Activated CD4-positive, alpha-beta T cell treated with anti-CD3 and anti-CD28 coated beads, Interleukin-2, amount 50 U/mL, for 16 hours (primary cell): ENCODE measurements at places on chromosomes 5 and 9.
A peak's percentile ranks its signal among the peaks of the same experiment; 100 is the strongest.

GRCh38 chr9:96241391-96241809 is 60.6 kb downstream of the HSD17B3 start:
- DNase-seq, result peak; percentile 85

GRCh38 chr5:123244458-123244857 is 155.4 kb downstream of the PRDM6 start:
- DNase-seq, result no peak

DNA sequence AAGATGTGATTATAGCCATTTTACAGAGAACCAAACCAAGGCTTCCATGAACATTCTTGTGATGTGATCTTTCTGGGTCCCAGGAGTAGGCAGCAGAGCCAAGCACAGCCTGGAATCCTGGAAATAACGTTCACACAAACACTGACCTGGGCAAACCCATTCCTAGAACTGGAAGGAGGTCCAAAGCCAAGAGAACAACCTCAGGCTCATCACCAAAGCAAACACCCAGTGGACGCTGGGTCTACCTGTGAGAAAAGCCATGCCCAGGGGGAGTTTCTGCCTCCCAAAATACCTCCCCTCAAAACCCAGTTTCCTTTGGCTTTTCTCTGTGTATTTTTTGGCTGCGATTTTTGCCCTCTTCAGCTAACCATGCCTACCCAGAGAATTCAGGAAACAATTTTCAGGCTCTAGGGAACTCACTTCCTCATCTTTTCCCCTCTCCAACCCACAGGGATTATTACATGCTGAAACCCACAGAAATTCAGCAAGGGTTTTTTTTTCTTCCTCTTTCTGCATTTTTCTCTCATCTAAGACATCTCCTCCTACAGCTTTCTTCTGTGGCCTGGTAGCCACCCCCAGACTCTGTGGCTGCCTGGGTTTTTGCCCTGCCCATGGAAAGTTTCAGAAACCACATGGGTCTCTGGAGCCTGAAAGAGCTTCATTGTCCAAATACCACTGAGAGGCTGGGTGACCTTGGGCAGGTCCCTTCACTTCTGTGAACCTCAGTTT is 75.0 kb downstream of the TNC start:
- peak; percentile 5 for DNase-seq

DNA sequence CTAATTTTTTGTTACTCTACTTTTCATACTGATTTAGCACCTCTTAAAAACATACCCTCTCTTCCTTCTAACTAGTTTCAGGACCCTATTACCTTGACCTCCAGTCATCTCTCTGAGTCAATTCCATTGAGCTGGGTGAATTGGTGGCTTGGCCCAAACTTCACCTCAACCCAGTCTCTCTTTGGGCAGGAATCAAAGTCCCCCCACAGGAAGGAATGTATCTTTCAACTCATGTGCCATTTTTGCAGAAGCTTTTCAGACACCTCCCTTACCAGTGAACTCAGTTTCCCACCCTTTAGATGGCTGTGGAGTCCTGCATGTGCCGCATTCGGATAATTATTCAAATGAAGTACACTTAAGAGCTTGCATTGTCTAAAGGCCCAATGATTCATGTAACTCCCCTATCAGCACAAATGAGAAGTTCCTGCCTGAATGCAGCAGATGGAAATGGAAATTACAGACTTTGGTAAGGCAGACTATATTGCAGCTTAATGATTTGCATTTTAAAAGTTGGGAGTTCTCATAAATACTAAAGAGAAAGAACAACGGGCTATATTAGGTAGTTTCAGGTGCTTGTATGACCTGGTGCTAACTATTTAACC is 693.5 kb downstream of the PTPRD start:
- DNase-seq, result no peak

DNA sequence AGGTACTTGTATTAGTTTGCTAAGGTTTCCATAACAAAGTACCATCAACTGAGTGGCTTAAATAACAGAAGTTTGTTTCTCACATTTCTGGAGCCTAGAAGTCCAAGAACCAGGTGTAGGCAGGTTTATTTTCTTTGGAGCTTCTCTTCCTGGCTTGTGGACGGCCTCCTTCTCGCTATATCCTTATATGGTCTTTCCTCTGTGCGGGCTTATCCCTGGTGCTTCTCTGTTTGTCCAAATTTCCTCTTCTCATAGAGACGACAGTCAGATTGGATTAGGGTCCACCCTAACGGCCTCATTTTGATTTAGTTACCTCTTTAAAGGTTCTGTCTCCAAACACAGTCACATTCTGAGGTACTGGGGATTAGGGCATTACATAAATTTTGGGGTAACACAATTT is 88.3 kb downstream of the RMI1 start:
- no peak for DNase-seq

DNA sequence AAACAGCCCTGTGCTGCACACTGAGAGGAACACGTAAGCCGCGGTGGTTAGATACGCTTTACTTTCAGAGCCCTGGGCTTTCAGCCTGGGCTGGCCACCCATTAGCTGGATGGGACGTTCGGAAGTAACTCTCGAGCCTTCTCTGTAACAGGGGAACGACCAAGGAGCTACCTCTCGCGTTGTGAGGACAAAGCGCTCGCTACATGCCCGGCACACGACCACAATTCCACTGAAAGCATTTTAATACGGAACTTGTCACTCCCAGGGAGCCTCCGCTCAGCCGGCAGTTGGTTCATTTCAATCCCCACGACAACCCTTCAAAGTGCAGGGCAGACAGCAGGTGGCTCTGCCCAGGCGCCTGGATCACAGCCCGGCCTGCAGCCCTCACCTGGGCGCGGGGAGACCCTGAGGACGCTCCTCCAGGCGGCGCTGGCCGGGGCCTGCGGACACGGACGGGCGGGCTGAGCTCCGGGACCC is 368 bp downstream of the SURF1 start:
- no peak for DNase-seq

DNA sequence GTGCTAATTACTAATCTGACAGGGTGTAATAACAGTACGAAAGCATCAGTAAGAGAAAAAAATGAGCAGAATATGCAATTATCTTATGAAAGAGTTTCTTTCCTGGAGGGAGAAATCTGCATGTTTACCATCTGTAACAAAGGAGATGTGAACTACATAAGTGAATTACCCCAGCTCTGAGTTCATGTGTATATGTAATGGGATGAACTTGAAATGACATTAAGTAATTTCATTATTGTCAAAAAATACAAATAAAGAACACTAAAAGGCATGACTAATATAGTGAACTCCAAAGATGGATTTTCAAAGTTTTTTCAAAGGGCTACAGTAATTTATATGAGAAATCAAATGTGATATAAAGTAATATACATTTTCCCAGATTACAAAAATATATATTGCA is 944.0 kb downstream of the MAT2B start:
- no peak for DNase-seq

- DNase-seq, result no peak
Measured at GRCh38 chr5:123047706-123048105, 11.2 kb upstream of the PPIC start.

- DNase-seq, result no peak
Measured at GRCh38 chr5:134240421-134240962, 14.6 kb upstream of the PPP2CA start.

- DNase-seq, result no peak
Measured at GRCh38 chr9:117405950-117406705, 8.7 kb downstream of the ASTN2 start.

- DNase-seq, result no peak
Measured at GRCh38 chr5:33807771-33808170, 84.0 kb downstream of the ADAMTS12 start.

GRCh38 chr5:139312075-139312474 is 18.5 kb downstream of the MATR3 start:
- DNase-seq, result no peak

GRCh38 chr5:103293719-103294118 is 35.2 kb downstream of the MACIR start:
- DNase-seq, result no peak

GRCh38 chr5:6455571-6456200 is 7.0 kb downstream of the UBE2QL1 start:
- no peak for DNase-seq

- no peak for DNase-seq
Measured at GRCh38 chr9:124477211-124477647, 27.0 kb downstream of the ADGRD2 start.

DNA sequence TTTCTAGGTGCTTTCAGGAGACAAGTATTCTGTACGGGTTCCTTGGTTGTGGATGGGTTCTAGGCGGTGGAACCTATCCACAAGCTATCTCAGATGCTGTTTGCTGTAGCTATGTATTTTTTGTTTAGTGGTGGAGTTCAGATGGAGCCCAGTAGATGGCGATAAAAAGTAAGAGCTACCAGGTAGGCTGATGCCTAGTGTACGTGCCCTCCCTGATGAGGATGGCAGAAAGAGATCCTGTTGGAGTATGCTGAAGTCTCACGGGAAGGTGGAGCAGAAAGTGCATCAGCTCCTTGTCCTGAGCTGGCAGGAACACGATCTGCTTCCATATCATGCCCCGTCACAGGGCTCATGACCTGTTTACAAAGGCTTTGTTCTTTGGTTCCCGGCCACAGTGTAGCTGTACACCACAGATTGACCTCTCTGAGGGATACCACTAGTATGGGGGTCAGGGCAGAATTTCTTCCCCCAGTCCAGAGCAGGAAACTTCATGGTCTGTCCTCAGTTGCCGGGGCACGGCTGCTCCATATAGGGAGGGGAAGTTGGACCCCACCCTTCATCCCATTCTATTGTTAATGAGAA is 12.6 kb upstream of the UGT3A2 start:
- peak; percentile 55 for DNase-seq
